ENCODE measurements at places on chromosomes 7 and 10.
A peak's percentile ranks its signal among the peaks of the same experiment; 100 is the strongest.

GRCh38 chr7:132773527-132773956, 197.3 kb upstream of the PLXNA4 start:
- DNase-seq = no peak

- no peak for DNase-seq
Observed at GRCh38 chr7:101225650-101226049, 7.7 kb downstream of the ZNHIT1 start.

GRCh38 chr7:81791568-81792518, 22.0 kb upstream of the HGF start:
- DNase-seq = no peak

DNA sequence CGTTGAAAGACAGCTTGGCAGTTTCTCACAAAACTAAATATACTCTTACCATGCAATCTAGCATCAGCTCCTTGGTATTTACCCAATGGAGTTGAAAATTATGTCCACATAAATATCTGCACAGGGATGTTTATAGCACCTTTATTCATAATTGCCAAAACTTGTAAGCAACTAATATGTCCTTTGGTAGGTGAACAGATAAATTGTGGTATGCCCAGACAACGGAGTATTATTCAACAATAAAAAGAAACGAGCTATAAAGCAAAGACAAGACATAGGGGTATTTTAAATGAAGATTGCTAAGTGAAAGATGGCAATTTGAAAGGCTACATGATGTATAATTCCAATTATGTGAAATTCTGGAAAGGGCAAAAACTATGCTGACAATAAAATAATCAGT, 162.5 kb upstream of the PTN start:
- no peak for DNase-seq

DNA sequence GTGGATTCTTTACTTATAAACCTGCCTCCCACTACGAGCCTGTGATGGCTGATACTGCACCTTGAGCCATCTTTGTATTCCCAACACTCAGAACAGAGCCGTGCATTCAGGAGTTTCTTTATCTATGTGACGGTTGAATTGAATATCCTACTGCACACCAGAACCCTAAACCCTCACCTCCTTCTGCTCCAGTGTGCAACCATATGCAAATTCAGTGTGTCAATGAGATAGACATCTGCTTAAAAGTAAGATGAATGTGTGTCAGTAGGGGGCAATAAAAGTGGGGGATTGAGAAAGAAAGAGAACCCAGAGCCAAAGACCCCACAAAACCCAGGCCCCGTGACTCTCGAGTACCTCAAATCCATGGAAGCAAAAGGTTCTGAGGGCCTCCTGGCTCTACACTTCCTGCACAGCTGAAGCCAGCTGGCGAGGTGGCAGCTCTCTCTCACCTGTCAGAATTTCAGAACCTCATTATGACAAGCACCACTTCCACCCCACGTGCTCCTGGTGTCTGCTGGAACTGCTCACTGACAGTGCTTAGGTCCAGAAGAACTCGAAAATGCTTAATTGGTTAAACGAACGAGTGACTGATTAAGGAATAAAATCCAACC, 143.3 kb upstream of the GPR26 start:
- no peak for DNase-seq

DNA sequence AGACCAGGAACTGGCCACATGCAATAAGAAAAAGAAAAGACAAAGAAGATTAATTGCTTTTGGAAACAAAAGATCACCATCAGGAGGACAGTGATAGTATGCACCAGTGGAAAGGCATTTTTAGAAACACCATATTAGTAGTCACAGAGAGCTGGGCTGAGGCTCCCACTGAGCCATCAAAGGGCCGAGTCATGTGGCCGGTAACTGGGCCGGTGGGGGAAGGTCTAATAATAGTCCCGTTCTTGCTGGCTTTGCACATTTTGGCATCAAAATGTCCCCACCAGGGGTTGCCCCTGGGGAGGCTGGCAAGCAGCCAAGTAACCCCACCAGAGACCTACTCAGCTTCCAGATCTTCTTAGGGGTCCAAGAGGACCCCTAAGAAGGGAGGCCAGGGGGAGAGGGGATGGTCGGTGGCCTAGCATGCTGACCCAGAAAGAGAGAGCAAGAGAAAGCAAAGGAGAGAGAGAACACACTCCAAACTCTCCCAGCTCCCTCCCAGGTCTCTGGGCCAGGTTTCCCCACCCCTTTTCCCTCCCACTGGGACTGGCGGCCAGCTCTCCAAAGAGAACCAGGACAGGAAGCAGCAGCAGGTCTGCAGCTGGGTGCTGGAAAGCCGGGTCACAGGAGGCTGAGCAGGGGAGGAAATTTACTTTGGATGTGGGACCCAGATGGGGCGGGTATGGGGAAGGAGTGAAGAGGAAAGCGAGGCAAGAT, 70.2 kb upstream of the FGFR2 start:
- DNase-seq = no peak

GRCh38 chr7:33494474-33494873, 365.1 kb downstream of the BBS9 start:
- DNase-seq = no peak

- DNase-seq = peak; percentile 40
Observed at GRCh38 chr7:5423306-5423975, at the start of gene TNRC18. Gene TNRC18, minus strand, starts transcription at chr7:5423834. Its CDS starts 2,588 bp downstream, at chr7:5421246.

- no peak for DNase-seq
Observed at GRCh38 chr7:71829515-71829914, 582.6 kb downstream of the CALN1 start.

DNA sequence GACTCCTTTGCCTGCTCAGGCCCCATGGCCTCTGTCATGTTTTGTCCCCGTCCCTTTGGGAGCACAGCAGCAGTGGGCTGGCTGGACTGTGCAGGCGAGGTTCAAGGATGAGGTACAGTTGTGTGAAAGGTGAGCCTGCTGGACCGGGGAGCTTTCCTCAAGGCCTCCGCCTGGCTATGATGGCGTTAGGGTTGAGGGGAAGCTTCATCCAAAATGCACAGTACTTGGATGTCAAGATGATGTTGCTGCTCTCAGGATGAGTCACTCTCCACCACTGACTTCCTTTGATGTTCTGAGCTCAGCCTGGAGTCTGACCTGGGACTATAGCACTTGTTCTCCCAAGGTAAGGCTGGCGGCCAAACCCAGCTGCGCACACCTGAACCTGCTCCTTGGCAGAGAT, 152.7 kb upstream of the SHH start:
- DNase-seq = peak; percentile 48

DNA sequence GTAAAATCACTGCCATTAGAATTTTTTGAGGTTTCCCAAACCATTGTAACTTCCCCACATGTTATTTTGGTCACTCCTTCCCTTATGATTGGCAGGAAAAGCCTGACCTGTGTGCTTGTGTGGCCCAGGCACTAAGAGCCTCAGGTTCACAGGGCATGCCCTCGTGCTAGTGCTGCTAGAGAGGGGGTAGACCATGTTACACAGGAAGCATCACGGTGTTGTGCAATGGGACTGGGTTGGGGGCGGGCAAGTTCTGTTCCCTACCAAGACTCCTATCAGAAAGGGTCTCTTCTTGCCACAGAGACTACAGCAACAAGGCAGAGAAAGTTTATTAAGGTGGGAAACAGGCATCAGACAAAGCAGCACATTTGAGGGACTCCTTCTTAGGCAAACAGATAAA, 32.2 kb downstream of the LSM5 start:
- DNase-seq = no peak

DNA sequence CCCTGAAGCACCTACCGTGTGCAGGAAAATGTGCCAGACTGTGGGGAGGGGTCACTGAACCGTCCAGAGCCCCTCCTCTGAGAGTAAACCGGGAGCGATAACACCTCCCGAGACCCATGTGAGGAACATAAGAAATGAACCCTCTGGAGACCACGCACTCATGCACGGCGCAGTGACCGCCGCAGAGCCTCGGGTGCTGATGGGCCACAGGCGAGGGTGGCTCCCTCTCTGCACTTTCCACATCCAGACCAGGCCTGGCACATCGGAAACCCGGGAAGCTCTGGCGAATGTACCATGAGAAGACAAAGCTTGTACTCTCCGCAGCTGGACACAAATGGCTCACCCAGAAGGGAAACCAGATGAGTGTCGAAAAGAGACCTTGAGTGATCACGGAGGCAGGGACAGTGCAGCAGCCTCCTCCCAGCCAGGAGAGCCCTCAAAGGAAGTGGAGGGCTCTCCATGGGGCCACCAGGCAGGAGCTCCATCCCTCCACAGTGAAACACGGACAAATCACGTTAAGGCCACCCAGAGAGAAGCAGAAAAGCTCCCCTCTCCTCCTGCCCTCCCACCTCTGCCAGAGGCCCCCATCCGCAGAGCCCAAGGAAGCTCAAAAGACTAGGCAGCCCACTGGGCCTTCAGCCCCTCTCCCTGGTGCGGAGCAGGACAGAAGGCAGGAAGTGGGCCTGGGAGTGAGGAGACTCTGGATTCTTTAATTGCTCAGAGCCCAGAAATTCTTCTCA, 178.1 kb upstream of the PPP2R2D start:
- no peak for DNase-seq

GRCh38 chr7:16465469-16466361, at the start of gene SOSTDC1:
Gene SOSTDC1, minus strand, starts transcription at chr7:16465738. Its CDS starts 70 bp downstream, at chr7:16465668.
- DNase-seq = no peak

- DNase-seq = no peak
Observed at GRCh38 chr10:2944788-2945187, 122.6 kb upstream of the PFKP start.

DNA sequence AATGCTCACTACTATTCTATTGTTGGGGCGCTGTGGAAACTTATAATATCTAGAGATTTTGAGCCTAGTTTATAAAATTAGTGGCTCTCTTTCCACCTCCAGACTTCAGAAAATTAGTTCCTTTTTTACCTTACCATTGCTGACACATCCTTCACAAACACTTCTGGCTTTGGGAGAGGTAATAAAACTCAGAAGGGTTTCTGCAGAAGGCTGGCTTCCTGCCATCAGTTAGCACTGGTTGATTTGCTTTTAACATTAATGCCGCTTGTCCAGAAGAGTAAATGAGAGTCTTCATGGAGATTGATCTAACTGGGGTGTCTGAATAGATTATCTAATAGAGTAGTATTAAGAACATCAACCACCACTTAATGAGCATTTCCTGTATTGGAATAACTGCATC, 20.3 kb downstream of the ACSM6 start:
- DNase-seq = no peak

GRCh38 chr7:151018421-151019129, 5.7 kb downstream of the ATG9B start:
- peak; percentile 35 for DNase-seq

GRCh38 chr10:75809003-75809402, 377.6 kb downstream of the LRMDA start:
- no peak for DNase-seq

- no peak for DNase-seq
Observed at GRCh38 chr10:128630787-128631252, 504.6 kb upstream of the MKI67 start.

DNA sequence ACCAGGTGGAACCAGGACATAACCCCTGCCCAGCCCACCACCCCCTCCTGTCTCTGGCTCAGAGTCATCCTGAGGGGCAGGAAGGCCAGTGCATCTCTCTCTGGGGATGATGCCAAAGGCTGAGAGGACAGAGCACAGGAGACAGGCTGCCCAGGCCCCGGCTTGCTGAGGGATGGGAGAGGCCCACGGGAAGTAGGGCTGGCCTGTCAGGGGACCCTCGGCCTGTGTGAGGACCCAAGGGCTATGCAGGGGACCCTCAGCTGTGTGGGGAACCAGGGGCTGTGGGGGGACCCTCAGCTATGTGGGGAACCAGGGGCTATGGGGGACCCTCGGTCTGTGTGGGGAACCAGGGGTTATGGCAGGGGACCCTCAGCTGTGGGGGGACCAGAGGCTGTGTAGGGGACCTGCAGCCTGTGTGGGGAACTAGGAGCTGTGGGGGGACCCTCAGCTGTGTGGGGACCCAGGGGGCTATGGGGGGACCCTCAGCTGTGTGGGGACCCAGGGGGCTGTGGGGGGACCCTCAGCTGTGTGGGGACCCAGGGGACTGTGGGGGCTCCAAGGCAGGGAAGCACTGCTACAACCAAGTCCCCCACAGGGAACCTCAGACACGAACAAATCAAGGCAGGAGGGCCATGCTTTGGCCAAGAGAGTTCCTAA, 27.7 kb downstream of the EBF3 start:
- no peak for DNase-seq

DNA sequence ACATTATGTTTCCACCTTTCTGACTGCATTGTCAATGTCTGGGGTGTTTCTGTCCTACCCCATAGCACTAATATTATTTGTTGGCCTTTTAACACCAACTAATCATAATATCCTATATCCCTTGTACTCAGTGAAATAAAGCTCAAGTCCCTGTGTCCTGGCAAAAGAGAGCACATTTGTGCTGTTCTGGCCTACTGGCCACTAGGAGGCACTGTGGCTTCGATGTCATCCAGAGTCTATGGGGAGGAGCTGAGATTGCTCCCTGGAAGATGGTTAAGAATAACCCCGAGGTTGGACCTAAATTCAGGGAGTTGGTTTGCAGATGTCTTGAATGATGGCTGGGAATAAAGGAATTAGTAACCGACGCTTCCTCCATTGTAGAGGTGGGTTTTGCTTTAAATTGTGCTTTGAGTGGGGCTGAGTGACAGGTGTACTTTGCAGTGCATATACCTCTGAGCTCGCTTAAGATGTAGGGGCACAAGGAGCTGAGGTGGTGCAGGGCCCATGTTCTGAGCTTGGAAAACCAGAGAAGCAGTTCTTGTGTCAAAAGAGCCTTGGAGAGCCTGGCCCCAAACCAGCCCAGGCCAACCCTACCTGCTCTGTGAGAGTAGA, 191.2 kb upstream of the PRSS1 start:
- peak; percentile 52 for DNase-seq

- DNase-seq = no peak
Observed at GRCh38 chr7:158021836-158022235, 565.8 kb downstream of the PTPRN2 start.

DNA sequence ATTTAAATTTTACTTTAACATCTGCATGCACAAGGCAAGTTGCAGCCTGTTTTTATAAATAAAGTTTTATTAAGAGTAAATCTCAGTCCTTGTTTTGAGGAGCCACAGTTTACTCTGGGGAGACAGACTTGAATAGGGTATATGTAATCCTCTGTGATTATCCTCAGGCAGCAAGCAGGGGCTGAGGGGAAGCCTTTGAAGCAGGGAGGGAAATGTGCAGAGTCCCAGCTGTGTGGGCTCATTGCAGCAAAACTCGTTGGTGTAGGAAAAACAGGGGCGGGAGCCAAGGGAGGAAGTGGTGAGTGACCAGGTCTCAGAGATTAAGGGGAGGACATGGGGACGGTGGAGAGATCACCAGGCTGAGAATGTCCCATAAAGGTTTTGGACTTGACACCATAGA, 34.3 kb upstream of the SMC3 start:
- no peak for DNase-seq

DNA sequence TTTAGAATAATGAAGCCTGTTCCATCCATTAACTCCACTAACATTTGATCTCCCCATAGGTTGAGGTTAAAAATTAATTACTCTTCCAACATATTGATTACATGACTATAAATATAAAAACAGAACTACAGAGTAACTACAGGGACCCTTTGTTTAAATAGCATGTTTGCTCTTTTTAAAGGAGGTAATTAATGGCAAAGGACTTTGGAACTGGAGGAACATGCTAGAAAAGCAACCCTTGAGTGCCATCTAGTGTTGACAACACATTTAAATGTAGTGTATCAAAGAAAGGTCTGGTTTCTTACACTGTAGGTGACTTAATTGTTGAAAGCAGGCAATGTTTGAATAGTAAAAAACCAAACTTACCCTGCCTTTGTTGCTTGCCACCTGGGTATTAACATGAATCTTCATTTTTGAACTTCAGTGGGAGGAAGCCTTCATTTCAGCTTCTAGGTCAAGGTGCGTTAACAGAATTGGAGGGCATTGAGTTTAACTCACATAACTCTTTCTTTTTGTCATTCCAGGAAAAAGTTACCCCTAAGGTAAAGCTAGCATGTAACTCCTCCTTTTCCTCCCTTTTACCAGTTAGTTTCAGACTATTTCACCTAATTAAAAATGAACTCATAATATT, 52.6 kb upstream of the CAPZA2 start:
- peak; percentile 11 for DNase-seq

Data from activated T-cell treated with anti-CD3 and anti-CD28 coated beads, Interleukin-2, amount 50 U/mL, for 72 hours (primary cell).